Anterior cingulate cortex (tissue), 58 donors: ENCODE measurements at places on chromosomes 6 and 20.

DNA sequence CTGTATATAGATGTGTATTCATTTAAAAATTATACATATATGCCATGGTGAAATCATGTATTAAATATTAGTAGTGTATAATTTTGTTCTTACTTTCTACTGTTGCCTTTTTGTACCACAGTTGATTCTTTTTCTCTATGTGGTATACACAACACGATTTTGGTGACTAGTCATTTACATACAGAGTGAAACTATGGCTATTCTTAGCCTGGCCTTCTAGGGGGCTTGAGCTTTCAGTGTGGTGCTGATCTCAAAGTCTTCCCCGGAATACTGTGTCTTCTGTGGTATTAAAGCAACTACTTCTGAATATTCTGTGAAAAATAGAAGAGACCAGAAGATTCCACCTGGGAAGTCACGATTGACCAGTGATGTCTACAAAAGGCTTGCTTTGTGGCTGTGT lies 301.9 kb downstream of the UTRN start:
- DNase-seq: no peak

- DNase-seq: no peak
Observed at GRCh38 chr6:37522836-37523235, 23.1 kb upstream of the CCDC167 start.

DNA sequence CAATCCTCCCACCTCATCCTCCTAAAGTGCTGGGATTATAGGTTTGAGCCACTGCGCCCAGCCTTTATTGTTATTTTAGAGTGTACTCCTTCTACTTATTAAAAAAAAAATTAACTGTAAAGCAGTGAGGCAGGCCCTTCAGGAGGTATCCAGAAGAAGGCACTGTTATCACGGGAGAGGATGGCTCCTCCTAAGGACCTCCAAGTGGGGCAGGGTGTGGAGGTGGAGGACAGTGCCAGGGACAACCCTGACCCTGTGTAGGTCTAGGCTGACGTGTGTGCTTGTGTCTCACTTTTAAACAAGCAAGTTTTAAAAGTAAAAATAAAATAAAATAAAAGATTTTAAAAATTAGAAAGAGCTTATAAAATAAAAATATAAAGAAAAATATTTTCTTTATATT lies 23.7 kb upstream of the TAF4 start:
- DNase-seq: no peak

DNA sequence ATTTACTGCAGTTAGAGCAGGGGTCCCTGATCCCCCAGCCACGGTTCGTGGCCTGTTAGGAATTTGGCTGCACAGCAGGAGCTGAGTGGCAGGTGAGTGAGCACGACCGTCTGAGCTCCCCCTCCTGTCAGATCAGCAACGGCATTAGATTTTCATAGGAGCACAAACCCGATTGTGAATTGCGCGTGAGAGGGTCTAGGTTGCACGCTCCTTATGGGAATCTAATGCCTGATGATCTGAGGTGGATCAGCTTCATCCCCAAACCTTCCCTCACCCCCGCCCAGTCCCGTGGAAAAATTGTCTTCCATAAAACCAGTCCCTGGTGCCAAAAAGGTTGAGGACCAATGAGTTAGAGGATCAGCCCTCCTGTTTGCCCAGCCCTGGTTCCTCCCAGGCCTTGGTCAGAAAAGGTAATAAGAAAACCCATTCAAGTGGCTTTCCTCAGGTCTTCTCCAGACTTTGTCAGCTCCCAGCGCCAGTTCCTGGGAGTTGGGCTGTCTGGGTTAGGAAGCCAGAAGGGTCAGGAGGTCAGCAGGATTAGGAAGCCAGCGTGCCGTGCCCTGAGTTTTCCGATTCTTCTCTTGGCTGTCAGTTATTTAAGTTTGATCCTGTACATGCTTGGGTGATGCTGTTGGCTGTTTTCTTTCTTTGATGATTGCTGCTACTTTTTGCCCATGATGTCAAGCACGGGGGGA lies 139.9 kb upstream of the PMEPA1 start:
- no peak for DNase-seq

- no peak for DNase-seq
Observed at GRCh38 chr6:44652547-44652946, 265.0 kb downstream of the CDC5L start.

DNA sequence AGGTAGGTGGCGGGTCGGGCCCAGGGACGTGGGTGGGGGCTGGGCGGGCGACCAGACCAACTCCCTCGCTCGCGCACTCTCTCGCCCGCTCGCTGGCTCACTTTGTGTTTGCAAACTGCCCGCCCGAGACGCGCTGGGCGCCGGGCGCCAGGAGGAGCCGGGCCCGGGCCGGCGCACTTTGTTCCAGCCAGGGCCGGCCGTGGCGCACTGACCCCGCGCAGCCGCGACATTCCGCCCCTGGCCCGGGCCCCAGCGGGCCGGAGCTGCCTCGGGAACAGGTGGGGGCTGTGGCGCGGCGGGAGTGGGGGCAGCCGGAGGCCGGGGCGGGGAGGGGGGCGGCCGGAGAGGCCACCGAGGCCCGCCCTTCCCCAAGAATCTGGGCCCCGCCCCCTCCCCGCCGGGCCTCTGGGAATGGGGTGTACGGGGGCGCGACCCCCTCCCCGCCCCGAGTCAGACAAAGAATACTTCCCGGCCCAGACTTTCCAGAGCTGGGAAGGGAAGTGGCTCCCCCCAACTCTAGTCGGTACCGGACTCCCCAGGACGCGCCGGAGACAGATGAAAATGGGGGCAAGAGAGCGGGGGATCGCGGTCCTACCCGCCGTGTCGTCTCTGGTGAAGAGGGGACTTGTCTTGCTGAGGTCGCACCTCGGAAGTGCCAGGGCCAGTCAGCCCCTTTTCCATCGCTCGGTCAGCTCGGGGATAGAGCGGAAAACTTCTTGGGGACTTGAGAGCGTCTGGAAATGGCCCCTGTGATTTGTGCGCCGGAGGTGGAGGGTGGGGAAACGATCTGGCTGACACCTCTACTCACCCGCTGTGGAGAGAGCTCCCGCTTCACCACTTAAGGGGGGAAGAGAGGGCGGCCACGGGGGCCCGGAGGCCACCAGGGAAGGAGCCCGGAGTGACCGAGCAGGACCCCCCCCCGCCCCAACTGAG lies 951 bp downstream of the FOXP4 start:
- no peak for DNase-seq

DNA sequence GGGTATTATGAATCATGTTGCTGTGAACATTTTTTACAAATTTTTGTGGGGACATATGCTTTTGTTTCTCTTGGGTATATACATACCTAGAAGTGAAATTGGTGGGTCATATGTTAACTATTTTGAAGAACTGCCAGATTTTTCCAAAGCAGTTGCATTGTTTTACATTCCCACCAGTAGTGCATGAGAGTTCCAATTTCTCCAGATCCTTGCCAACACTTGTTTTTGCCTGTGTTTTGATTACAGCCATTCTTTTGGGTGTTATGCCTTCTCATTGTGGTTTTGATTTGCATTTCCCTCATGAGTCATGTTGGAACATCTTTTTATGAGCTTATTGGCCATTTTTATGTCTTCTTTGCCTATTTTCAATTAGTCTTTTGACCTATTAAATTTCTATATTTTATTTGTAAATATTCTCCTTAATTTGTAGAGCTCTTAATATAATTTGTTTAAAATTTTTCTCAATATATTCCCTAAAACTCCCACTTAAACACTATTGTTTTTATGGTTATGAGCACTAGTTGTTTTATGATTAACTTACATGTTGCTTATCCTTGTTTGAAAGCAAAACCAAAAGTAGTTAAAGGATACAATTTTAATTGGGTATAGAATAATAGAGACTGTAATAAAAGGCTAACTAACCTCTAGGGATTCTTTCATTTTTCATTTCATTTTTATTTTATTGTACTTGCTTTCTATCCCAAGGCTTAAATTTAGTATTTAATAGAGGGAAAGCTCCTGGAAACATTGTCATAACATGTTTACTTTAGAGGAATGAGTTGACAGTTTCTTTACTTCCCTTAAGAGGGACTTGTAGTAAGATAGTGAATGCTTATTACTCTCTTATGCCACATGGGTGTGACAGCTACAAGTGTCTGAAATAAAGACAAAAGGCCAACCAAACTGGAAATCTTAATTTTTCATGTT lies 5.5 kb downstream of the UBR2 start:
- no peak for DNase-seq

GRCh38 chr20:6857927-6858326 lies 90.4 kb downstream of the BMP2 start:
- no peak for DNase-seq

- DNase-seq: no peak
Observed at GRCh38 chr20:36861875-36862801, 13.8 kb upstream of the TLDC2 start.

- no peak for DNase-seq
Observed at GRCh38 chr20:33410081-33410742, 8.9 kb upstream of the CDK5RAP1 start.
